ENCODE measurements at places on chromosomes 16 and 17.

- no peak for DNase-seq
Measured at GRCh38 chr16:68961778-68962402, 118.6 kb downstream of the TANGO6 start.

GRCh38 chr17:7555320-7555948, 3.1 kb upstream of the TNFSF13 start:
- DNase-seq = no peak

- DNase-seq = no peak
Measured at GRCh38 chr17:61279476-61280145, 120.0 kb upstream of the TBX2 start.

DNA sequence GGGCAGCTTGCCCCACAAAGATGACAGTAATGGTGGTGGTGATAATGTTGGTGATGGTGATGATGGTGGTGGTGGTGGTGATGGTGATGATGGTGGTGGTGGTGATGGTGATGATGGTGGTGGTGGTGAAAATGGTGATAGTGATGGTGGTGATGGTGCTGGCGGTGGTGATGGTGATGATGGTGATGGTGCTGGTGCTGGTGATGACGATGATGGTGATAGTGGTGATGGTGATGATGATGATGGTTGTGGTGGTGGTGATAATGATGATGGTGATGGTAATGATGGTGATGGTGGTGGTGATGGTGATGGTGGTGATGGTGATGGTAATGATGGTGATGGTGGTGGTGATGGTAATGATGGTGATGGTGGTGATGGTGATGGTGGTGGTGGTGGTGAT, 46.3 kb upstream of the FOXF1 start:
- DNase-seq = no peak

GRCh38 chr16:7834771-7835431, 502.3 kb downstream of the RBFOX1 start:
- no peak for DNase-seq
